Activated CD4-positive, alpha-beta T cell treated with anti-CD3 and anti-CD28 coated beads for 4 hours (primary cell): ENCODE measurements at places on chromosomes 1 and 21.

- no peak for DNase-seq
Observed at GRCh38 chr1:118184739-118185083, 317 bp downstream of the SPAG17 start.

DNA sequence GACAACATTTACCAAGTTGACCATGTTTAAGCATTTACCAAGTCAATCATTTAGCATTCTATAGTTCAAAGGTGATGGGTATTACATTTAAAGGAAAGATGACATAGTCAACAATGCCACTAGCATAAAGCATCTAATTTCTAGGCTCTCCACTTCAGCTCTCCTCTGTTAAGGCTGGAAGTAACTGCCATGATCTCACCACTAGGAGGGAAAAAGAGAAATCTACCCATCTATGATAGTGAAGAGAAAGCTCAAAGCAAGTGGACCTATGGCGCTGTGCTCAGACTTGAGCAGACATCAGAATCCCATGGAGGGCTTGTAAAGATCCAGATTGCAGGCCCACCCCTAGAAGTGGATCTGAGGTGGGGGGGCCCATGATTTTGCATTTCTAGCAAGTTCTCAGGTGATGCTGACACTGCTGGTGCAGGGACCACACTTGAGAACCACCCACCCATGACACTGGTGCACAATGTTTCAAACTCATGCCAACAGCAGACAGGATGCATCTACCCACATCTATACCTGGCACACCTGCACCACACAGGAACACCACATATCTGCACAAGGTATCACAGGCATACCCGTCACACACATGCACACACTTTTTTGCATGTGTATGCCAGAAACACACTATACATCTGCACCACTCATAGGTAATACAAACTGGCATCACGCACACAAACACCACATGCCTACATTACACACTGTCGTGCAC, 392.9 kb upstream of the RUNX1 start:
- DNase-seq, result no peak

GRCh38 chr1:154352581-154353459, 27.5 kb downstream of the ATP8B2 start:
- peak; percentile 46 for DNase-seq

GRCh38 chr1:31755197-31755611, 8.9 kb downstream of the ADGRB2 start:
- no peak for DNase-seq

GRCh38 chr1:36864182-36864822, 170.0 kb downstream of the GRIK3 start:
- no peak for DNase-seq

DNA sequence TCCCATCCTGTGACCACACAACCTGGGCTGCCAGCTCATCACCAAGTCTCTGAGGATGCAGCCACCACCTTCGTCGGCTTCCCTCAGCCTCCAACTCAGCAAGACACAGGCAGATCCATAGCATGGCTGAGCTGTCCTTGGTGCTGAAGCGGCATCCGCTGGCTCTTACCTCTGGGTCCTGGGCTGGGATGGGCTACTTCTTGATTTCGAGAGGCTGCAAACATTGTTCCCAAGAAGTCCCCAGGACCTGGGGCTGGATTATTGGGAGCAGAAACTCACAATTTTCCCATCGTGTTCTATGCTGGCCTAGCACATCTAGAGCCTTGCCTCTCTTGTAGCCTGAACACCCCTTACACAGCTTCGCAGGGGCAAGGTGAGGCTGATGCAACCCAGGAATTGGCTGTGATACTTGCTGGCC, 24.9 kb upstream of the C1QA start:
- DNase-seq, result no peak

DNA sequence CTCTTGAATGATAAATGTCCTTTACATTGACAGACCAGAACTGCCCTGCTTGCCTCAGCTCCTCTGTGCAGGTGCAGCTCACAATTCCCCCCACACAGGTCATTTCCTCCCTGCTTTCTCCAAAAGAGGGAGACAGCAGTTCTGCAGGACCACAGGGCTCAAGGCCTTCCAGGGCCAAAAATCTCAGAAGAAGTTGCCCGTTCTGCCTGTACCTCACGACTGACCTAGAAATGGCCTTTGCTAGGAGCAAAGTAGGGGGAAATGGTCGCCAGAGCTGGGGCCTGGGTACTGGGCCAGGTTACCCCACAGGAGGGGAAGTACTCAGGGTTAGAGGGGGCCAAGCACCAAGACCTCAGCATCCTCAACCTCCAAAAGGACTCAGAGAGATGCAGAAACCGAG, 11.1 kb downstream of the RNU1-2 start:
- DNase-seq, result no peak

GRCh38 chr1:71542155-71542554, 461.3 kb upstream of the ZRANB2 start:
- DNase-seq, result no peak

DNA sequence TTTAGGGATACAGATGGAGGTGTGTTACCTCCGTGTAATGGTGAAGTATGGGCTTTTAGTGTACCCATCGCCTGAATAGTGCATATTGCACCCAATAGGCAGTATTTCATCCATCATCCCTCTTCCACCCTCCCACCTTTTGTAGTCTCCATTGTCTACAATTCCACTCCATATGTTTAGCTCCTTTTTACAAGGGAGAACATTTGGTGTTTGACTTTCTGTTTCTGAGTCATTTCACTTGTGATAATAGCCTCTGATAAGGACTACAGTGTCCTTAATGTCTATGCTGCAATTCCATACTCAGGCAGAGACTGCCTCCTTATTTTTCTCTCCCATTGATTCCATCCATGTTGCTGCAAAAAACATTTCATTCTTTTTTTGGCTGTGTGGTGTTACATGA, 48.7 kb downstream of the OVGP1 start:
- no peak for DNase-seq

DNA sequence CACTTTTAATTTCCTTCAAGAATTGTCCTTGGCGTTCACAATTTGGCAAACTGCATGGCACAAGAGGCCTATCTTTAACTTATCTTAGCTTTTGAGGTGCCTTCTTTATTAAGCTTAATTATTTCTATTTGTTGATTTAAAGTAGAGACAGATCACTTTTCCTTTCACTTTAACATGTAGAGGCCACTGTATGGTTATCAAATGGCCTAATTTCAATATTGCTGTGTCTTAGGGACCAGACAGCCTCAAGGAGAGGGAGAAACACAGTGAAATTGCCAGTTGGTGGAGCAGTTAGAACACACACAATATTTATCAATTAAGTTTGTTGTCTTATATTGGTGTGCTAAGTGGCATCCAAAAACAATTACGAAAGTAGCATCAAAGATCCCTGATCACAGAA, 1013.9 kb downstream of the KCNT2 start:
- no peak for DNase-seq

DNA sequence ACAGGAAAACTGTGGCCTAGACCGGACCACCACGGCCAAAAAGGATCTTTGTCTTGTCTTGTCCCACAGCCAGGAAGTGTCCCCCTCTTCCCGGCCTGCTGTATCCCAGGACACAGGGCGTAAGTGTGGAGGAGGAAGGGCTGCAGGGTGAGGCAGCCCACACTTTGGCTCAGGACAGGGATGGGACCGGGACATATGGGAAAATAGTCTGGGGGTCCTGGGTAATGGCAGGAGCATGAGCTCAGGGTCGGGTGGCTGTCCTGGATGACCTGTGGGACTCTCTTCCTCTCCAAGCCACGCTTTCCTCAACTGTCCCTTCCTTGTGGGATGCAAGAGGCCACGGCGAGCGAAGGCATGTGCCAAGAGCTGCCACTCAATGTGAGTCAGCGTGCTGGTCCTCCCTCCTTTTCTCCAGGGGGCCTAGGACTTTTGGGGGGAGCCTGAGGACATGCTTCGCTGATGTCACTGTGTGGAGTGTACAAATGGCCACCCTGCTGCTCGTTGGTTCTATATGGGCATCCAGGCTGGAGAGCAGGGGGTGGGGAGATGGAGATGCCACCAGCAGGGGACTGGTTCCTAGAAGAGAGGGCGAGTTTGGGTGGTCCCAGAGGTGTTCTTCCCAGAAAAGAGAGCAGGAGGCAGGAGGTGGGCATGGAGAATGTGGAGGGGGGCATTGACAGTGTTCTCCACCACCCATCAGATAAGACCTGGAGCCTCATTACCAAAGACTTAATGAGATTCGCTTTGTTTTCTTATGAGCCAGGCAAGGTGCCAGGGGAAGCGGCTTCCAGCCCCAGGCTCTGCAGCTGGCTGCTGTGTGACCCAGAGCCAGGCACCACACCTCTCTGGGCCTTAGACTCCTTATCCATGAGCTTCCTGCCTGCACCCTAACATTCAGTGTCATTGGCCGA, 11.5 kb upstream of the PADI1 start:
- DNase-seq, result no peak

GRCh38 chr21:17554679-17555465, 42.0 kb downstream of the CXADR start:
- no peak for DNase-seq
